Activated CD4-positive, alpha-beta T cell treated with anti-CD3 and anti-CD28 coated beads for 4 hours (primary cell): ENCODE measurements at places on chromosomes 13 and 19.
A peak's percentile ranks its signal among the peaks of the same experiment; 100 is the strongest.

- DNase-seq = no peak
These were observed 1.4 kb downstream of the ZNF324 start for GRCh38 chr19:58468216-58468839.

DNA sequence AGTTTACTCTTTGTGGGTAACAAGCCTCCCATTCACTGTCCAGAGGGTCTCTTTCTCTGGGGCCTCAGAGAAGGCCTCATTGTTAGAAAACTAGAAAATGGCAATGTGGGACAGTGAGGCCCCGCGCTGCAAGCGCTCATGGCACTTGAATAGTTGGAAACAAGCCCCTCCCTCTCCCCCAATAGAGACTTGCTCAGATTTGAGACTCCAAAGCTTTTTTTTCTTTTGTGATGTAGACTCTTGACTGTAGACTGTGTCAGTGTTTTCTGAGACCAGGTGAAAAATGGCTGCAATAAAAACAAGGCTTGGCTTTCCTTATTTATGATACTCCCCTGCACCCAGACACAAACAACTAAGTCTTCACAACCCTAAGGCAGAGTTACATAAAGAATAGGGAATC, 38.7 kb upstream of the UBL3 start:
- no peak for DNase-seq

GRCh38 chr13:79282976-79283375, 123.1 kb downstream of the RBM26 start:
- no peak for DNase-seq

- DNase-seq = no peak
These were observed 173.5 kb downstream of the DNAJC15 start for GRCh38 chr13:43196750-43197370.

DNA sequence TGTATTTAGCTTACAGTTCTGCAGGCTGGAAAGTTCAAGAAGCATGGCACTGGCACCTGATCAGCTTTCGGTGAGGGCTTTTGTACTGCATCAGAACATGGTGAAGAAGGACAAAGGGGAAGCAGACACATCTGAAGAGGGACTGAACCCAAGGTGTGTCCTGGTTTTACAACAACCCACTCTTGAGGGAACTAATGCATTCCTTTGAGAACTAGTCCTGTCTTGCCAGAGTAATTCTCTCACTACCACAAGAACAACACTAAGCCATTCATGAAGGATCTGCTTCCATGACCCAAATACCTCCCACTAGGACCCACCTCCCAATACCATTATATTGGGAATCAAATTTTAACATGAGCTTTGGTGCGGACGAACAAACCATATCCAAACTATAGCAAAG, 93.6 kb downstream of the RFC3 start:
- no peak for DNase-seq

DNA sequence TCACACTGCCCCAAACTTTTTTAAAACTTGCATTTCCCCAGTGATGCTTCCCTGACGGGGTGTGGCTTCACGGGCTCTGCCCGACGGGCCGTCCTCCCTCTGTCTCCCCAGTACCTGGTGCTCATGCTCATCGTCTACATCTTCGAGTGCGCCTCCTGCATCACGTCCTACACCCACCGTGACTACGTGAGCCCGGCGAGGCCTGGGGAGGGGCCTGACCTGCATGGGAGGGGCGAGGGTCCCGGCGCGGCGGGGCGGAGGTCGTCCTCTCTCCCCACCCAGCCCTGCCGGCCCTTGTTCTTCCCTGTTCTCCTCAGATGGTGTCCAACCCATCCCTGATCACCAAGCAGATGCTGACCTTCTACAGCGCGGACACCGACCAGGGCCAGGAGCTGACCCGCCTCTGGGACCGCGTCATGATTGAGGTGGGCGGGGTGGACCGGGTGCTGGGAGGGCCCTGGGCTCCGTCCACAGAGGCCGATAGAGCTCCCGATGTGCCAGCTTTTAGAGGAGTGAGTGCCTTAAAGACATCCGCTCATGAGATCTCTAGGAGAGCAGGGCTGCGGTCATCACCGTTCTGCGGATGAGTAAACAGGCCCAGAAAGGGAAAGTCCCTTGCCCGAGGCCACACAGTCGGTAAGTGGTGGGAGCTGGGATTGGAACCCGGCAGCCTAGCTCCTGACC, 6.9 kb downstream of the UPK1A start:
- DNase-seq = peak; percentile 33

DNA sequence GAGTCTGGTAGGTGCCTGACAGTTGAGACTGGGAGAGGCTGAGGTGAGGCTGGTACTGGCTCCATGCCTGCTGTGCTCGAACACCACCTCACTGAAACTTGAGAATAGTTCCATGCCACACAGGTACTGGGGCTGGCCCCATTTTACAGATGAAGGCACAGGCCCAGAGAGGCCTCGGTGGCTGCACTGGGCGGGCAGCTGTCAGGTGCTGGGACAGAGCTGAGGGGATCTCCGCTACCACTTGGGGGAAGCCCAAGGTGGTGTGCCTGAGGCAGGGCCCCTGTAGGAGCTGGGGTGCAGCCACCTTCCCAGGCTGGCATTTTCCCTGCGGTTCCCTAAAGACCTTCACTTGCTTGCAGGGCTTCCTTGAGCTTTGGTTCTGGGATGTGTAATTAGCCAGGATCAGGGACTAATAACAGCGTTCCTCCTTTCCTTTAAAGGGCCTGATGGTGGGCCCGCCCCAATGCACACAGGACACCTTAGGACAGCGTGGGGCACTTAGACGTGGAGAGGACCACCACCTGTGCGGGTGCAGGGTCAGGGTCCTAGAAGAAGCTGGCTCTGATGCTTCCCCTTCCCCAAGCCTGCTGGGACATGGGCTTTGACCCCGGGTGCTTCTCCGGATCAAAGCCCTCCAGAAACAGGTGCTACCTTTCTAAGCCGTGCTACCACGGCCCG, 23.6 kb downstream of the CAPN12 start:
- no peak for DNase-seq

GRCh38 chr19:57317503-57317902, 2.8 kb upstream of the ZNF543 start:
- no peak for DNase-seq

GRCh38 chr13:108920137-108920536, 290.7 kb downstream of the MYO16 start:
- DNase-seq = no peak

GRCh38 chr19:37127999-37128820, 44.3 kb downstream of the ZNF585A start:
- DNase-seq = no peak

GRCh38 chr13:27593267-27593666, 27.1 kb downstream of the LNX2 start:
- no peak for DNase-seq

GRCh38 chr13:113589251-113589960, 4.9 kb downstream of the TFDP1 start:
- no peak for DNase-seq

DNA sequence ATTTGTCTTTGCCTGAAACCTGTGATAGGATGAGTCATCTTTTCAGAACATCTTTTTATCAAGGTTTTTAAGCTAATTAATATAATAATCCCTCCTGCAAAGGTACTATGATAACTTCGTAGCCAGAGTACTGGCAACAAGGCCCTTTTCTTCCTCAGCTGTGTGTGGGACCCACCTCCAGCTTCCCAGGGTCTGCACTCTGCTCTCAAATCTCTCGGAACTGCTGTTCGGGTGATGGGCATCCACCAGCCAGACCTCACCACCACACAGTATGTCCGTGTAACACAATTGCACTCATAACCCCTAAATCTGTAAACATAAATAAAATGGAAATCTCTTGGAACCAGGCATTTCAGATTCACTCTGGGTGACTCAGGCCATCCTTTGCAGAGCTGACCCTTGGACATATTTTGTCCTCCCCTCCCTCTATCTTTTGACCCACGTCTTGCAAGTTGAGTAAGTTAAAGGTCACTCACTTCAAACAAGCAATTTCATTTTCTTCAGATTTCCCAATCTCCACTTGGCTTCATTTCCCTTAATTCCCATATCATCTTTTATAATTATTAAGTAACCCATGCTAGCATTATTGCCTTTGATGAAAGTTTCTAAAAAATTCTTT, 29.5 kb downstream of the COL4A1 start:
- no peak for DNase-seq

- no peak for DNase-seq
These were observed 131.8 kb downstream of the KCTD12 start for GRCh38 chr13:76754414-76754813.

- DNase-seq = no peak
These were observed 53.2 kb upstream of the RFC3 start for GRCh38 chr13:33764716-33765115.

DNA sequence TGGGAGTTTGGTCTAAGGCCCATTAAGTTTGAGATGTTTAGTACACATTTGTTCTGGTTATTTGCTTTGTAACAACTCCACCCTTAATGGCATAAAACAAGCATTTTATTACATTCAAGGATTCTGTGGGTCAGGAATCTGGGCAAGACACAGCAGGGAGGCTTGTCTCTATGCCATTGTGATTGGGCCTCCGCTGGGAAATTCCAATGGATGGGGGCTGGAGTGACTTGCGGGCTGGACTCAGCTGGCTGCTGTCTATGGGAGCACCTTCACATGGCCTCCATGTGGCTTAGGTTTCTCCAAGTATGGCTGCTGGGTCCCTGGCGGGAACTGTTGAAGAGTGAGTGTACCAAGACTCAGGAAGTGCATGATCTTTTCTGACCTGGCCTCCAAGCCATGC, 159.0 kb downstream of the PAN3 start:
- DNase-seq = no peak

- no peak for DNase-seq
These were observed 37.5 kb upstream of the PCDH20 start for GRCh38 chr13:61453121-61453520.

DNA sequence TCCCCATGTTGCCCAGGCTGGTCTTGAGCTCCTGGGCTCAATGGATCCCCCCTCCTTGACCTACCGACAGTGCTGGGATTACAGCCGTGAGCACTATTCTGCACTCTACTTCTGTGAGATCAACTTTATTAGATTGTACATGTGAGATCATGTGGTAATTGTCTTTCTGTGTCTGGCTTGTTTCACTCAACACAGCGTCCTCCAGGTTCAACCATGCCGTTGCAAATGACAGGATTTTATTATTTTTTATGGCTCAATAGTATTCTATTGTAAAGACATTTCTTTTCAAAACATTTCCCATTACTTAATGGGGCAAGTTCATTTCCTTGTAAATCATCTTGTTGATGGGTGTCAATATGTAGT, 1.5 kb upstream of the OBI1 start:
- DNase-seq = no peak

DNA sequence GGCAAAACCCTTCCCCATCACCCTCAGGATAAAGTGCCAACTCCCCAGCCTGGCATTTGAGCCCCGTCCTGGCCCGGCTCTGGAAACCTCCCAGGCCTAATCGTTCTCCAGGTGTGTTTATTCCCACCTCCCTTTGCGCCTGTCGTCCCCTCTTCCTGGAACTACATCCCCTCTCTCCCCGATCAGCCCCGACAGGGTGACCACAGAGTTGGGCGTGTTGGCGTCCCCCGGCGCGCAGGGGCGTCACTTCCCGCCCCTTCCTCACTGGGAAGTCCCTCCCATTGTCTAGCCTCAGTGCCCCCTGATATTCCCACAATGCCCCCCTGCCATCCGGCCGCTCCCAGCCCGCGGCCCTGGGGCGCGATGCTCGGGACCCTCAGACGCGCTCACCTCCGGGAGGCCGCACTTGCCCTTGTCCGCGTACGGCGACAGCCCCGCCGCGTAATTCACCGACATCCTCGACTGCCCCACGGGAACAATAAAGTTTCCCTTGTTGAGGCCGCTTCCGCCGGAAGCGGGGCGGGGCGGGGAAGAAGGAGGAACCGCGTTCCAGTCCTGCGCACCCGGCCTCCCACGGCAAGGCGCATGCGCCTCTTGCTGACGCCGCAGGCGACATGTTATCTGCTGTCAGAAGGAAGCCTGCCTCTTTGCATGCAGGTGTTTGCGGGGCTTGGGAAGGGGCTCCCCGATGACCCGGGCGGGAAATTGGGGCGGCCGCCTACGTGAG, at the start of the genes ANKRD24 and SIRT6:
TSS of gene ANKRD24 (plus strand) at position 606 of the 727 bp plus-strand sequence. CDS start 3,737 bp downstream, outside the sequence.
TSS of gene SIRT6 (minus strand) at position 480 of the 727 bp plus-strand sequence. CDS start at position 456, 24 bp downstream.
- DNase-seq = peak; percentile 95

- DNase-seq = no peak
These were observed 3.0 kb upstream of the GRAMD1A start for GRCh38 chr19:34997071-34997617.

GRCh38 chr13:94061301-94061700, 418.2 kb downstream of the DCT start:
- DNase-seq = no peak

DNA sequence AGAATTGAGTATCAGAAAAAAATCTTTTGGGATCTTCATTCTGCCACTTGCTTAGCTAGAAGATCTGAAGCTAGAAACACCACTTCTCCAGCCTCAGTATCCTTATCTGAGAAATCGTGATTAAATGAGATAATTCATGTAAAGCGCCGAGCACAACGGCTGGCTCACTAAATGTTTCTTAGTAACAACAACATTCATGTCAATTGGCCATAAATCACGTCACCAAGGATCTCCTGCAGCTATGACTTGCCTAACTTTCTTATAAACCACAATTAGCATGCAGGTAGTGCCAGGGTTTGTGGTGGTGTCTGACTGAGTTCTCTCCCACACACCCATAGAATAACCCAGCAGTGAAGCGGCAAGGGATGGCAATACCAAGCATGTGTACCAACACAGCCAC, 501.3 kb downstream of the EFNB2 start:
- DNase-seq = no peak

- DNase-seq = no peak
These were observed 920 bp upstream of the ANO8 start for GRCh38 chr19:17335575-17335974.

- DNase-seq = no peak
These were observed 140.8 kb downstream of the SHISA2 start for GRCh38 chr13:25910991-25911419.

DNA sequence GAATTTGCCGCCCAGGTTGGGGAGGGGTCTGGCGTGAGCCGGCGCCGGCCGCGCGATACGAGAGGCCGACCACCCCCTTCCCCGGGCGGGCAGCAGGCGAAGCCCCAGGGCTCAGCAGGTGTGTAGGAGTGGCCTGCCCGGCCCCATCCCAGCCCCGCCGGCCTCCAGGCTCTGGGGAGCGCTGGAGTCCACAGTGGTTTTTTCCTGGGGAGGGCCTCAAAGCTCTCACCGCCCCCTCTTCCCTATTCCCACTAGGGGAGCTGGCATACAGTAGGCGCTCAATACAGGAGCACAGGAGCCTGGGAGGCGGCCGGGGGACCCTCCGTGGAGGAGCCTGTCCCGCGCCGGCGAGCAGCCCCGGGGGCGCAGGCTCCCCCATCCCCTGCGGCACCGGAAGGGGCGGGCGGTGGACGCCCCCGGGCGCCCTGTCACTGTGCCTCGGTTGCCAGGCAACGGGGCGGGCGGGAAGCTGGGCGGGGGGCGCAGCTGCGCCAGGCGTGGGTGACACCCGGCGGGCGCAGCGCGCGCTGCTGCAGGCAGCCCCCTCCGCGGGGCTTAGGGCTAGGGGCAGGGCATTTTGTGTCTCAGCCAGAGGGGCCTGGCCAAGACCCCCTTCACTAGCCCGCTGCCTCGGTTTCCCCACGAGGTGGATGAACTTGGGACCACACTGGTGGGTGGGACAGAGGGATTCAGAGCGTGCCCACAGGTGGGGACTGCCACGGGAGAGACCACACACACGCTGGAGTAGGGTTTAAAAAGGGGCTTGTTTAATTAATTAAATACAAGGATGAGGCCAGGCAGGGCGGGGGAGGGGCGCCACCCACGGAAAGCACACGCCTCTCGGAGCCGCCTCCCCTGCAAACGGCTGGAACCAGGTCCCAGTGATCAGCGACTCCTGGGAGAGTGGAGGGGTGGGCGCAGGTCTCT, 3.6 kb upstream of the REXO1 start:
- peak; percentile 66 for DNase-seq
